ENCODE measurements at places on chromosomes 11 and 22.

DNA sequence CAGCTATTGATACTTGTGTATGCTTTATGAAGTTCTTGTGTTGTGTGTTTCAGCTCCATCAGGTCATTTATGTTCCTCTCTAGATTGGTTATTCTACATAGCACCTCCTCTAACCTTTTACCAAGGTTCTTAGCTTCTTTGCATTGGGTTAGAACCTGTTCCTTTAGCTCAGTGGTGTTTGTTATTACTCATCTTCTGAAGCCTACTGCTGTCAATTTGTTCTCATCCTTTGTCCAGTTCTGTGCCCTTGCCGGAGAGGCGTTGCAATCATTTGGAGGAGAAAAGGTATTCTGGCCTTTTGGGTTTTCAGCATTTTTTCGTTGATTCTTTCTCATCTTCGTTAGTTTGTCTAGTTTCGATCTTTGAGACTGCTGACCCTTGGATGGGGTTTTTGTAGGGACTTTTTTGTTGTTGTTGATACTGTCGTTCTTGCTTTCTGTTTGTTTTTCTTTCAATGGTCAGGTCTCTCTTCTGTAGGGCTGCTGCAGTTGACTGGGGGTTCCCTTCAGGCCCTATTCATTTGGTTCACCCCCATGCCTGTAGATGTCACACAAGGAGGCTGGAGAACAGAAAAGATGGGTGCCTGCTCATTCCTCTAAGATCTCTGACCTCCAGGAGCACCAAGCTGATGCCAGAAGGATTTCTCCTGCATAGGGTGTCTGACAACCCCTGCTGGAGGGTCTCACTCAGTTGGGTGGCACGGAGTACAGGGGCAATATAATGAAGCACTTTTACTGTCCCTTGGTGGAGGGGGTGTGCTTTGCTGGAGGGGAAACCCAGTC, 35.9 kb upstream of the MUC15 start:
- H3K27me3 ChIP-seq: no peaks in the 10 kb centered on the region
- H3K4me1 ChIP-seq: no peaks in the 10 kb centered on the region
- no peak for DNase-seq
- no peak overlapping the region for H3K27ac ChIP-seq
- no peaks in the 10 kb centered on the region for H3K36me3 ChIP-seq

DNA sequence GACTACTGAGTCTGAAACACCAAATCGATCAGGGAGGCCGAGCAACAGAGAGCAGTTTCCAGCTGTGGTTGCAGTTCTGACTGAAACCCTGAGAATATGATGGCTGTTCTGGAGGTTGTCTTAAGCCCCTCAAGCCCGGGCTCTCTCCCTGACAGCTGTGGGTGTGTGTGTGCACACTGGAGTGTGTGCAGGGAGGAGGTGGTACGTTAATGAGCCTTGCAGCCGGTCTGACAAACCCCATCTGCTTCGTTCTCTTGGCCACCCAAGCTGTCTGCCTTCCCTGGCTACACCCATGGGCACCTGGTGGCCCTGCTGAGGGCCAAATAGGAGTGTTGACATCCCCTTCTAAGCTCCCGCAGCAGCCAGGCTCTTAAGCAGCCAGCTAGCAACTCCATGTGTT, 189.8 kb downstream of the KIRREL3 start:
- no peaks in the 10 kb centered on the region for H3K36me3 ChIP-seq
- H3K27me3 ChIP-seq: no peaks in the 10 kb centered on the region
- no peak for DNase-seq
- no peak overlapping the region for H3K4me3 ChIP-seq
- no peak overlapping the region for H3K27ac ChIP-seq
- H3K4me1 ChIP-seq: no peaks in the 10 kb centered on the region

DNA sequence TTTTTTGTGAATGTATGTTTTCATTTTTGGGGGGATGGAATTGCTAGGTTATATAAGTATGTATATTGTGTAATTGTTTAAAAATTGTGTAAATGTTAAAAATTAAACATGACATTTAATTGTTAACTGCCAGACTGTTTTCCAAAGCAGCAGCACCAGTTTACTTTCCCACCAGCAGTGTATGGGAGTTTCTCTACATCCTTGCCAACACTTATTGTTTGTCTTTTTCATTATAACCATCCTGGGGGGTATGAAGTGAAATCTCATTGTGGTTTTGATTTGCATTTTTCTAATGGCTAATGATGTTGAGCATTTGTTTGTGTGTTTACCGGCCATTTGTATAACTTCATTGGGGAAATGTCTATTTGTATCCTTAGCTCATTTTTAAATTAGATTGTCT, 31.7 kb upstream of the RRAS2 start:
- DNase-seq: no peak
- H3K36me3 ChIP-seq: no peaks in the 10 kb centered on the region
- H3K27ac ChIP-seq: no peak overlapping the region
- no peaks in the 10 kb centered on the region for H3K4me1 ChIP-seq
- no peaks in the 10 kb centered on the region for H3K27me3 ChIP-seq
- no peak overlapping the region for H3K4me3 ChIP-seq

- H3K27me3 ChIP-seq: no peaks in the 10 kb centered on the region
- no peaks in the 10 kb centered on the region for H3K36me3 ChIP-seq
- no peaks in the 10 kb centered on the region for H3K4me1 ChIP-seq
Observed at GRCh38 chr11:33667819-33668467, 32.7 kb downstream of the C11orf91 start.

- no peaks in the 10 kb centered on the region for H3K27me3 ChIP-seq
- H3K36me3 ChIP-seq: no peaks in the 10 kb centered on the region
- H3K4me1 ChIP-seq: no peaks in the 10 kb centered on the region
- no peak overlapping the region for H3K4me3 ChIP-seq
- DNase-seq: no peak
Observed at GRCh38 chr11:116466191-116466590, 306.6 kb downstream of the BUD13 start.

DNA sequence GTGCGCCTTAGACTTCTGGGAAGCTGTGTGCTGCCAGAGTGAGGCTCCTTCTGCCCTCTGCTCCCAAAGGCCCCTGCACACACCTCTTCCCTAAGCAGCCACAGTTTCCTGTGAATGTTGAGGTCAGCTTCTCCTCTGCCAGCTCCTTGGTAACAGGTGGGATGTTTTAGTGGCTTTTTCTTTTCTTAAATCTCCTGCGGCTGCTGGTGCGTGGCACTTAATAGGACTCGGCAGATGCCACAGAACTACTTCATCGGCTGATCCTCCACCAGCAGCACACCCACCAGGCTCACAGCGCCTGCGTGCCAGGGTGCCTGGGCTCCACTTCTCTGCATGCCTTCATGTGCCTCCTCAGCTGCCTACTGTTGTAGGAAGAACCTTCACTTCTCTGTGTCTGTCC, 87.8 kb downstream of the RCN1 start:
- no peaks in the 10 kb centered on the region for H3K27me3 ChIP-seq
- no peaks in the 10 kb centered on the region for H3K4me1 ChIP-seq
- no peaks in the 10 kb centered on the region for H3K36me3 ChIP-seq

DNA sequence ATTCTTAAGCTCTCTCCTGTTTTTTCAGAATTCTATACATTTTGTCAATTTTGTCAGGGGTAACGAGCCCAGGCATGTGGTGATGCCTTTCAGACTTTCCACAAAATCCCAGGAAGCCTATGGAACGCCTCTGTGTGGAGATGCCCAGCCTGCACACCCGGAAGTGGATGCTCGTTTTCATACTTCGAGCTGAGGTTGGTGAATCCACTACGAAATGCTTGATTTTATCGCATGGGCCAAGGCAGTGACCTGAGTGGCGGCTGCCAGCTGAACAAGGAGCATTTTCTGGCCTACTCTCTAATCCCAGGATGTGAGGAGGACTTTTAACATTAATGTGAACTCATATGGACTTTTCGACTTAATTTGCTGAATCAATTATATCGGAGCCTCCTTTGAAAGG, 426.7 kb upstream of the B3GAT1 start:
- no peak overlapping the region for H3K4me3 ChIP-seq
- no peak overlapping the region for H3K27ac ChIP-seq
- no peaks in the 10 kb centered on the region for H3K4me1 ChIP-seq
- no peaks in the 10 kb centered on the region for H3K27me3 ChIP-seq
- no peaks in the 10 kb centered on the region for H3K36me3 ChIP-seq
- DNase-seq: no peak

- no peak overlapping the region for H3K4me3 ChIP-seq
- no peaks in the 10 kb centered on the region for H3K4me1 ChIP-seq
- H3K36me3 ChIP-seq: no peaks in the 10 kb centered on the region
- no peak for DNase-seq
- no peaks in the 10 kb centered on the region for H3K27me3 ChIP-seq
- H3K27ac ChIP-seq: no peak overlapping the region
Observed at GRCh38 chr11:126716456-126717083, 284.0 kb downstream of the KIRREL3 start.

DNA sequence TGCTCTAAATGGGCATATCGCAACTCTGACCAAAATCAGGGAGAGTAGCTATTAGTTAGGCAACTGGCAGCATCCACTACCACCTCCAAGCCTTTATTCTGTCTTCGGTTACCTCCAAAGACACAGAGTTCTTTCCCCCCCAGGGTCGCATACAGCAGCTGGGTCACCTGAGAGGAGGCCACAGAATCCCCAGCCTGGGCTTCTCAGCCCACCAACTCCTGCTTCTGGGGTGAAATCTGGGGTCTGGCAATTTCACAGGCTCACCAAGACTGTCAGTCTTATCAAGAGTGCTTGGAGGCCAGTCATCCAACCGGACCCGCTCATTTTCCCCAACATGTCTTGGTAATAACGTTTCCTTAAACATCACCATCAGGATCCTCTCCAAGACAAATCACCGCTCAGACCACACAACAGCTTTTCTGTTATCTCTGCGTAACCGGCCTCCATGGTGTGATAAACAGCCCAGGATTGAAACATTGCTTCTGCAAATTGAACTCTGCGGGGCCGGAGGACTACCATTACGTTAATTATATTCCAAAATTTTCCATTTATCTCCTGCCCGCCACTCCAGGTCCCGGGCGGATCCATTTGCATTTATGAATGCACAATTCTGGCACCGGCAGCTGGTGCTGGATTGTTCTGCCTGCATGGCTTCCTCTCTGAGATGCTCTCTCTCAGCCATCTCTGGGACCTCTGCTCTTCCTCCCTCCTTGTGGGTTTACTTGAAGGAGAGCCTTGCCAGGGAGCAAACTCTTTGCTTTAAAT, 35.6 kb downstream of the RTL6 start:
- H3K36me3 ChIP-seq: no peaks in the 10 kb centered on the region
- H3K27ac ChIP-seq: no peak overlapping the region
- H3K4me3 ChIP-seq: no peak overlapping the region
- H3K4me1 ChIP-seq: no peaks in the 10 kb centered on the region
- H3K27me3 ChIP-seq: no peaks in the 10 kb centered on the region

- H3K27me3 ChIP-seq: no peaks in the 10 kb centered on the region
- no peak for DNase-seq
- H3K36me3 ChIP-seq: no peaks in the 10 kb centered on the region
- H3K4me3 ChIP-seq: no peak overlapping the region
- H3K27ac ChIP-seq: no peak overlapping the region
- H3K4me1 ChIP-seq: no peaks in the 10 kb centered on the region
Observed at GRCh38 chr11:91857179-91857578, 367.4 kb upstream of the FAT3 start.

DNA sequence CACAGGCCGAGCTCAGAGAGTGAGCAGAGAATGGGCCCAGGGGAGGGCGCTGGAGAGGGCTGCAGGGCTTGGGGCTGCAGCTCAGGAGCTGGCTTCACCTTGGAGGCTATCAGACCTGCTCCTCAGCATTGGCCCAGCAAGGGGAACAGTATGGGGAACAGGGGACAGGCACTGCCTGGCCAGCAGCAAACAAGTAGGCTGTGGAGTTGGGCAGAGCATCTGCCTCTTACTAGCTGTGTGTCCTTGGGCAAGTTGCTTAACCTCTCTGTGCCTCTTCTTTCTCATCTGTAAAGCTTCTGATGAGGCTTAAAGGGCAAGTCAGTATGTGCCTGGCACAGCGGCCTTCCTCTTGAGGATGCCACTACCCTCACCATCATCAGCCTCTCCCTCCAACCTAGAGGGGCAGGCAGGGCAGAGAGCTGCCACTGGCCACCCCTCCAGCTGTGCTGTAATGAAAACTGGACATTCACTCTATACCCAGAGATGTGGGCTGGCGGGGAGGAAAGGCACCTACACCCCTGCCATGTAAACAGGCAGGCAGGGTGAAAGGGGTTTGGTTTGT, 7.5 kb upstream of the CDKN1C start:
- no peak overlapping the region for H3K27ac ChIP-seq
- peaks cover 11% of the 10 kb centered on the region for H3K4me1 ChIP-seq
- H3K36me3 ChIP-seq: no peaks in the 10 kb centered on the region
- peak overlapping the region; percentile 57 for H3K4me3 ChIP-seq

- H3K27me3 ChIP-seq: no peaks in the 10 kb centered on the region
- peaks cover 5% of the 10 kb centered on the region for H3K36me3 ChIP-seq
- no peak overlapping the region for H3K4me3 ChIP-seq
- H3K27ac ChIP-seq: no peak overlapping the region
Observed at GRCh38 chr11:67998150-67999045, 5.5 kb downstream of the UNC93B1 start.

GRCh38 chr11:102793677-102794290, 4.2 kb downstream of the MMP1 start:
- no peaks in the 10 kb centered on the region for H3K27me3 ChIP-seq
- DNase-seq: no peak
- no peaks in the 10 kb centered on the region for H3K36me3 ChIP-seq
- no peak overlapping the region for H3K4me3 ChIP-seq
- H3K4me1 ChIP-seq: no peaks in the 10 kb centered on the region

GRCh38 chr11:1479678-1480118, 6.9 kb downstream of the MOB2 start:
- H3K27me3 ChIP-seq: no peaks in the 10 kb centered on the region
- H3K4me3 ChIP-seq: no peak overlapping the region
- peaks cover 59% of the 10 kb centered on the region for H3K36me3 ChIP-seq
- peaks cover 56% of the 10 kb centered on the region for H3K4me1 ChIP-seq
- peak overlapping the region; percentile 62 for H3K27ac ChIP-seq

DNA sequence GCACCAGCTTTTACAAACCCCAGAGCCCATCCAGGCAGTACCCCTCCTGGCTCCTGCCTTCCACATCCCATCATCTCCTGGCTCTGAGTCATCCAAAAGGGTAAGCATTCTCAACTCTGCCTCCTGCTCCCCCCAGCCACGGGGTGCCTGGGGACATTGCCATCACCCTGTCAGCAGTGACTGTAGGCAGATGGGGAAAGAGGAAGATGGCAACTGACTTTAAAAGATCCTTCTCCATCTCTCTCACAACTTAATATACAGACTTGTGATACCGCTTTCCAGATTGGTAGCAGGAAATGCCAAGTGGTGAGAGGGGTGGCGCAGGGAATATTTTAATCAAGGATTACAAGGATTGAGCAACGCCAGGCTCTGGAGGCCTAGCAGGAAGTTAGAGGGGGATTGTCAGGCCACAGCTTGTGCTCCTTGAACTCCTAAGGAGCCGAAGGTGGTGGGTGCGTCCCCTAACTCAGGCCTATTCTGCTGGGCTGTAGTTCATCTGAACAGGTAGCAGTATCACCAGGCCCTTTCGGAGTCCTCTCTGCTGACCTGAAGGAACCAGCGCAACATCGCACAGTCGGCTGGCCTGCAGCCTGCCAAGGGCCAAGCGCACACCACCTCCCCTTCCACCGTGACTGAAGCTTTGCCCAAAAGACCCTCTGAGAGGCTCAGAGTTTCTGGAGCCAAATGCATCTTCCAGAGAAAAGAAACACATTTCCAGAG, 83.3 kb downstream of the ZC3H12C start:
- no peaks in the 10 kb centered on the region for H3K36me3 ChIP-seq
- H3K27ac ChIP-seq: no peak overlapping the region
- no peak overlapping the region for H3K4me3 ChIP-seq
- no peaks in the 10 kb centered on the region for H3K27me3 ChIP-seq
- no peaks in the 10 kb centered on the region for H3K4me1 ChIP-seq
